ENCODE measurements at places on chromosomes 7 and 10. TPM values are rescaled to one million over a fixed set of nuclear protein-coding genes. Genes with fewer than 3 reads are reported as not detected.

The NOD1 gene
- total RNA-seq = 12.5 TPM

The METTL27 gene
- not detected for total RNA-seq

The FAM25G gene
- total RNA-seq = not detected

The GAD2 gene
- not detected for total RNA-seq

The FAM131B gene
- 2.7 TPM for total RNA-seq

The ZNF117 gene
- 4.2 TPM for total RNA-seq

The TLX1 gene
- total RNA-seq = not detected

The NEBL gene
- total RNA-seq = 0.07 TPM

The ZNF488 gene
- total RNA-seq = 0.36 TPM

All from activated CD8-positive, alpha-beta T cell treated with anti-CD3 and anti-CD28 coated beads for 36 hours (primary cell).